Adrenal gland (tissue), 19 donors: ENCODE measurements at places on chromosomes 5 and 9.

DNA sequence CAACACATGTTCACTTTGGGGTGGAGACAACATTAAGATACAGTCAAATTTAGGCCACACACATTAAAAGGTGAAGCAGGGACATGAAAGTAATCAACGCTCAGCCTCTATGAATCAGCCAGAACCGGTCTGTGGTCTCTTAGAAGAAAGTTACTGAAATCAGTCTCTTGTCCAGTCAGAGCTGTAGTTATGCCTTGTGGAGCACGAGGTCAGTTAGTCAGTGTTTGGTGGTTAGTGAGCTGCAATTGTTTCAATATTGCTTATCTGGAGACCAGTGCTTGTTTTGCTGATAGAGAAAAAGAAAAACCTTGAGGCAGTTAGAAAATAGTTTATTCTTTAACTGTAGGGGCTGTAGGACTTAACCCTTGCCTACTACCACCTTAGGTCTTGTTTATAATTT, 157.8 kb upstream of the RASEF start:
- H3K4me1 ChIP-seq: peaks cover 13% of the 10 kb centered on the region
- no peak overlapping the region for H3K4me3 ChIP-seq
- no peaks in the 10 kb centered on the region for H3K27me3 ChIP-seq
- DNase-seq: peak; percentile 59

DNA sequence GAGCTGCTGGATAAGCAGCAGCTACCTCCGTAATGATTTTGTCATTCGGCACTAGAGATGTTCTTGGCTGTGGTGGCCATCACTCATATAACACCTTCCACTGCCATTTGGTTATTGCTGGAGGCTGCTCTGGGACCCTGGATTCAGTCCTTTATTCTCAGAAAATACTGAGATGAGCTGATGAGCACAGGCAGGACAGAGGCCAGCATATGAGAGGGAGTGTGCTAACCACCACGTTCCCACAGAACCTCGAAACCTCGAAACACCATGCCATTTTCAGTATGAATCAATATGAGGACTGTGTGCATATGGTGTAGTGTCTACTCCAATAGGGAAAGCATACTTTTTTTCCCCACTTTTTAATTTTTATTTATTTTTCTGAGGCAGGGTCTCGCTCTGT, 56.6 kb downstream of the ADAM19 start:
- H3K36me3 ChIP-seq: no peaks in the 10 kb centered on the region
- DNase-seq: no peak
- peaks cover 34% of the 10 kb centered on the region for H3K4me1 ChIP-seq
- no peak overlapping the region for H3K27ac ChIP-seq
- no peak overlapping the region for H3K4me3 ChIP-seq

- no peak overlapping the region for H3K4me3 ChIP-seq
- no peak overlapping the region for H3K27ac ChIP-seq
- H3K4me1 ChIP-seq: peaks cover 26% of the 10 kb centered on the region
- H3K36me3 ChIP-seq: no peaks in the 10 kb centered on the region
Measured at GRCh38 chr9:37949576-37949975, 45.6 kb upstream of the SLC25A51 start.

DNA sequence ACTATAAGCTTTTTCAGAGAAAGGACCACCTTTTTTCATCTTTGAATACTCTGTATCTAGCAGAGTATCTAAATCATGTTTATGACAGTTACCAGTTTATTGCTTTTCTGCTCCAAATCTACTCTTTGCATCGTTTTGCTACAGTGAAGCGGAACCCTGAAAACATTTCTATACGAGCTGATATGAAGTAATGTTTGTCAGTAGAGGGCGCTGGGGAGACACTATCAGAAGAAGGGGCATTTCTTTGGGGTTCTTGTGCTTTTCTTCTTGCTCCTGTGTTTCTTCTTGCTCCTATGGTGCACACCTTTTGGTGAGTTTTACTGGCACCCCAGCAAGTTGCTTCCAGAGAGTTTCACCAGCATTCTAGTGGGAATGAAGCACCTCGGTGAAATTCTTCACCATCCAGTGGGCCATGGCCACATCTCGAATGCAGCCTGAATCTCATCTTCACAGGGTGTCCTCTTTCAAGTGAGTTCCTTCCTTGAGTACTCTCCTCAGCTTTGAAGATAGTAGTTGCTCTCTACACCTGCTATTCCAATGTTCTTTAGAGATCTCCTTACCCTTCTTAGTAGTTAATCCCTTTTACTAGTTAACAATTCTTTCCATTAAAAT, 98.4 kb downstream of the FGF1 start:
- no peaks in the 10 kb centered on the region for H3K27me3 ChIP-seq
- H3K36me3 ChIP-seq: no peaks in the 10 kb centered on the region
- no peak overlapping the region for H3K4me3 ChIP-seq
- DNase-seq: peak; percentile 62
- H3K4me1 ChIP-seq: no peaks in the 10 kb centered on the region

GRCh38 chr9:34498553-34498952, 24.2 kb downstream of the ENHO start:
- H3K4me3 ChIP-seq: no peak overlapping the region
- H3K27me3 ChIP-seq: no peaks in the 10 kb centered on the region
- no peaks in the 10 kb centered on the region for H3K36me3 ChIP-seq
- no peak overlapping the region for H3K27ac ChIP-seq
- no peaks in the 10 kb centered on the region for H3K4me1 ChIP-seq

GRCh38 chr9:79221084-79221483, 350.7 kb upstream of the TLE4 start:
- H3K27ac ChIP-seq: no peak overlapping the region
- H3K4me3 ChIP-seq: no peak overlapping the region
- no peaks in the 10 kb centered on the region for H3K27me3 ChIP-seq
- no peaks in the 10 kb centered on the region for H3K36me3 ChIP-seq
- DNase-seq: no peak
